Ovary (tissue), 10 donors: ENCODE measurements at places on chromosomes 6 and 20. TPM values are rescaled to one million over a fixed set of nuclear protein-coding genes. Genes with fewer than 3 reads are reported as not detected.

DNA sequence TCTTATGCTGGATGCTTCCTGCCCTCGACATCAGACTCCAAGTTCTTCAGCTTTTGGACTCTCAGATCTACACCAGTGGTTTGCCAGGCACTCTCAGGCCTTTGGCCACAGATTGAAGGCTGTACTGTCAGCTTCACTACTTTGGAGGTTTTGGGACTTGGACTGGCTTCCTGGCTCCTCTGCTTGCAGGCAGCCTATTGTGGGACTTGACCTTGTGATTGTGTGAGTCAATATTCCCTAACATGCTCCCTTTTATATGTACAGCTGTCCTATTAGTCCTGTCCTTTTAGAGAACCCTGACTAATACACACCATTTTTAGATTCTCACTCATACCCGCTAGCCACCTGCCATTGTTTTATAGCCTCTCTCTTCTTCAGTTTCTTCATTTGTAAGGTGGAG, 382.1 kb upstream of the TSHZ2 start:
- H3K4me1 ChIP-seq = no peaks in the 10 kb centered on the region
- H3K27me3 ChIP-seq = no peaks in the 10 kb centered on the region
- H3K27ac ChIP-seq = no peak overlapping the region
- no peaks in the 10 kb centered on the region for H3K36me3 ChIP-seq

- DNase-seq = no peak
- H3K27me3 ChIP-seq = no peaks in the 10 kb centered on the region
- H3K27ac ChIP-seq = no peak within 1 kb of the TSS
- no peaks in the 10 kb centered on the region for H3K36me3 ChIP-seq
- H3K4me1 ChIP-seq = no peaks in the 10 kb centered on the region
- H3K4me3 ChIP-seq = no peak within 1 kb of the TSS
These were observed at the start of gene TLDC2 for GRCh38 chr20:36875702-36876472. Gene TLDC2 (plus strand): TSS chr20:36876138. CDS start chr20:36876175, 37 bp downstream.

- DNase-seq = no peak
- H3K27me3 ChIP-seq = no peaks in the 10 kb centered on the region
- no peaks in the 10 kb centered on the region for H3K36me3 ChIP-seq
- H3K4me1 ChIP-seq = no peaks in the 10 kb centered on the region
- H3K27ac ChIP-seq = no peak overlapping the region
- H3K4me3 ChIP-seq = no peak overlapping the region
These were observed 42.4 kb upstream of the ELOVL5 start for GRCh38 chr6:53391170-53391569.

The RUNX2 gene
- total RNA-seq = 4.5 TPM

GRCh38 chr6:93751969-93752368, 332.6 kb upstream of the EPHA7 start:
- DNase-seq = no peak
- H3K27ac ChIP-seq = no peak overlapping the region
- H3K36me3 ChIP-seq = no peaks in the 10 kb centered on the region
- H3K27me3 ChIP-seq = no peaks in the 10 kb centered on the region
- no peaks in the 10 kb centered on the region for H3K4me1 ChIP-seq

GRCh38 chr6:64984948-64985347, 722.1 kb downstream of the EYS start:
- H3K36me3 ChIP-seq = no peaks in the 10 kb centered on the region
- no peak overlapping the region for H3K4me3 ChIP-seq
- H3K27me3 ChIP-seq = no peaks in the 10 kb centered on the region
- H3K27ac ChIP-seq = no peak overlapping the region

The TP53INP2 gene
- 13.3 TPM for total RNA-seq

- DNase-seq = no peak
- no peak overlapping the region for H3K27ac ChIP-seq
- H3K4me1 ChIP-seq = no peaks in the 10 kb centered on the region
- no peaks in the 10 kb centered on the region for H3K27me3 ChIP-seq
- no peak overlapping the region for H3K4me3 ChIP-seq
These were observed 327.6 kb upstream of the CNR1 start for GRCh38 chr6:88493717-88494116.
